ENCODE measurements at places on chromosomes 12 and 14.

DNA sequence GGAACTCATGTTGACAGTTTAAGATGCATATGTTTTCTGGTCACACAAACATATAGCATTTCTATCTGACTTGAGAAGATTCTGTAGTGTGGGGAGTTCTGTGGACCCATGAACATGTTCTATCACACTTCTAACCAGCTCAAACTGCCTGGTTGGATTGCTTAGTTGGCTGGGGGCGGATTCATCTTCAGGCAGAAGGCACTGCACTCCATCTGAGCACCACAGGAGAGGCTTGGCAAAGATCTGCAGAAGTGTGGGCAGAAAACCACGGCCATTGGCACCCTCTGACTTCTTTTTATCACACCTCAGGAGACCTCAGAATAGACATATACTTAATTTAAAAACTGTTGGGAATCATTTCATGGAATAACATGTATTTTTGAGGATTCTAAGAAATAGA is 68.5 kb downstream of the LIN7A start:
- DNase-seq, result no peak

- peak; percentile 21 for DNase-seq
These were observed 111.9 kb upstream of the CCDC175 start for GRCh38 chr14:59688224-59689170.

GRCh38 chr14:64654901-64655300 is 49.3 kb upstream of the PLEKHG3 start:
- no peak for DNase-seq

DNA sequence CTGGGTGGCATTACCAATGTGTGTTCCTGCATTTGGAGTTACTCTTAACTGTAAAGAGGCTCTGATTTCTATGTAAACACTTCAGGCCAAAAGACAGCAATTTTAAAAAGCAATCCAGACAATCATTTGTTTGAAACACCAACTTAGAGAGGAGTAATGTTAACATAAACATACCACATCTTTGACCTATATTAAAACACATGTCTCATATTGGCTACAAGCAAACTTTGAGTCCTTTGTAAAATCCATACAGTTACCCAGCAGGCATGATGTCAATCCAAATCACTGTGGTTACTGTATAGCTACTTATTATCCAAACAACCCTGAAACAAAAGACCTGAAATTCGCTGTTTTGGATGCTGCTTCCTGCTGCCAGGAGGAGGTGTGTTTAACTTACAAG is 7.5 kb upstream of the G2E3 start:
- peak; percentile 11 for DNase-seq

GRCh38 chr14:77003960-77004710 is 24.4 kb downstream of the IRF2BPL start:
- DNase-seq, result no peak

DNA sequence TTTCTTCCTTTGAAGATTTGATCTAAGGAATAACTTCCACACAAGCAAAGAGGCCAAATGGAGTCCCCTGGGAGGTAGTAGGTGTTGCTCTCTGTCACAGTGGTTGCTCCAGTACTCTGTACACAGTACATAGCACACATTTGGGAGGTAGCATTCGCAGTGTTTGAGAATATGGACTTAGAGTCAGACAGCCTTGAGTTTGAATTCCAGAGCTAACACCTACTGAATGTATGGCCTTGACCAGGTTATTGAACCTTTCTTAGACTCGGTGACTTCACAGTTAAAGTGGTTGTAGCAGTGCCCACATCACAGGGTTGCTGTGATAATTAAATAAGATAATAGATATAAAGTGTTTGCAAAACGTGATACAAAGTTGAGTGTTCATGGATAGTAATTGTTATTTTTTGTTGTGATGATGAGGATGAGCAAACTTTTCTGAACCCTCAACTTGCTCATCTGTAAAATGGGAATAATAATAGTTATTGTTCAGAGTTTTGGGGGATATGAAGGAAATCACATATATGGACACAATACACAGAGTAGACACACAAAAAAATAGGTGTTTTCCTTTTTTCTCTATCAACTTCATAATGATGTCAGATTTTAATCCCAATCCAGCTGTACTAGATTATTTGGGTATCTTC is 271.6 kb upstream of the CRY1 start:
- no peak for DNase-seq

DNA sequence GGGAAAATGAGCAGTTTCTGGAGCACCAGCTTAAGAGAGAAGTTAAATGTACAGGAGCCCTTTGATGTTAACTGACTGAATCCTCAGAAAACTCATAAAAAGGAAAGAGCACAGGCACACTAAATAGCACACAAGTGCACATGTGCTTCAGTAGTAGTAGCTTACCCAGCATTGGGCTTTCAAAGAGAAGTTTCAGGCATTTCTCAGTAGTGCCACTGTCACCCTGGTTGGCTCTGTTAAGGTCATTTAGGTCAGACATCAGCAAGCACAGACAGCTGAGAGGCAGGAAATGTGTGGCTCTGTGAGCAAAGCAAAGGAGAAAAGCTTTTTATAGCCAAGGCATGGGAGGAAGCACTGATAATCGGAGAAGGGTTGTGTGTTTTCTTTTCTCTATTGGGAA is 96.3 kb upstream of the HIF1A start:
- DNase-seq, result no peak
